Mesothelial cell of epicardium (in vitro differentiated cells): ENCODE measurements at places on chromosomes 6 and 20. TPM values are rescaled to one million over a fixed set of nuclear protein-coding genes. Genes with fewer than 3 reads are reported as not detected.
A peak's percentile ranks its signal among the peaks of the same experiment; 100 is the strongest.

DNA sequence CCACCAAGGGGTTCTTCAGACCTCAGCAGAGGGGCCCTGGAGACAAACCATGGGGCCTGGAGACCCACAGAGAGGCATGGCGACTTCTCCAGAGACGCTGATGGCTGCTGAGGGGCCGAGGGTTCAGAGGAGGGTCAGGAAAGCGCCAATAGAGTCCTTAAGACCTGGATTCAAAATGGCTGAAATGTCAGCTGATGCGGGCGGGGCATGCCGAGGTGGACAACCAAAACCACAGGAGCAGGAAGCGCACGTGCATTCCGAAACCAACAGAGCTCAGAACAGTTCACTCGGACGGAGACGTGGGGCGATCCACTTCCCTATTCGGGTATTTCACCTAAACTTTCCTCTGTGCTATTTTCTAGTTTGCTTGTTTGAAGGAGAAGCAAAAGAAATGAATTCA is 99.9 kb upstream of the RIN2 start:
- H3K4me3 ChIP-seq: no peak overlapping the region
- H3K27me3 ChIP-seq: peaks cover 7% of the 10 kb centered on the region
- no peaks in the 10 kb centered on the region for H3K36me3 ChIP-seq
- H3K27ac ChIP-seq: no peak overlapping the region
- H3K4me1 ChIP-seq: peaks cover 16% of the 10 kb centered on the region
- DNase-seq: no peak

DNA sequence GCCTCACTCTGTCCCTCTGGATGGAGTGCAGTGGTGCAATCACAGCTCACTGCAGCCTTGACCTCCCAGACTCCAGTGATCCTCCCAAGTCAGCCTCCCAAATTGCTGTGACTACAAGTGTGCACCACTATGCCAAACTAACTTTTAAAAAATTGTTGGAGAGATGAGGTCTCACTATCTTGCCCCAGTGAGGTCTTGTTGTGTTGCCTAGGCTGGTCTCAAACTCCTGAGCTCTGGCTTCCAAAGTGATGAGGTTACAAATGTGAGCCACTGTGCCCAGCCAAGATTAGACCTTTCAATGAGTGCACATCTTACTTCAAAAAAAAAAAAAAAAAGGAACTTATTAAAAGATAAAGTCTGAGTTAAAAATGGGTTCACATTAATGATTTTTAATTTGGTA is 1838.1 kb upstream of the DEFB115 start:
- no peaks in the 10 kb centered on the region for H3K4me1 ChIP-seq
- H3K36me3 ChIP-seq: no peaks in the 10 kb centered on the region
- H3K4me3 ChIP-seq: no peak overlapping the region
- no peaks in the 10 kb centered on the region for H3K27me3 ChIP-seq

DNA sequence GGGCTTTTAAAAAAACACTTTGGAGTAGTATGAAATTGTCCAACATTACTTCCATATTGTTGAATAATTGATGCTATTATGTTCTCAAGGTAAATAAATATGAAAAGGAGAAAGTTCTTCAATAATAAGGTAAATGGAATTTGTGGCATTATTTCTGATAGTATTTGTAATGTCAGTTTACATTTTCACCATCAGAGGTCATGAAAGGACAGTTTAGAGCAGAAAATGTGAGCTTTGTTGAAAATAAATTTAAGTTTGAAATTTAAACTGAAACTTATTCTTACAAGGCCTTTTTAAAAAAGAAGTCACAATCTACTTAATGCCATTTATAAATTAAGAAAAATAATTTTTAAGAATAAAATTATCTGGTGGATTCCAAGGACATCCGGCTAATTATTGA is 15.8 kb upstream of the CEP162 start:
- H3K4me3 ChIP-seq: no peak overlapping the region
- no peaks in the 10 kb centered on the region for H3K36me3 ChIP-seq
- H3K27me3 ChIP-seq: peaks cover 16% of the 10 kb centered on the region
- H3K4me1 ChIP-seq: no peaks in the 10 kb centered on the region
- no peak for DNase-seq

GRCh38 chr6:105644691-105645090 is 241.8 kb upstream of the PREP start:
- no peak overlapping the region for H3K4me3 ChIP-seq
- peaks cover 15% of the 10 kb centered on the region for H3K27me3 ChIP-seq
- no peaks in the 10 kb centered on the region for H3K36me3 ChIP-seq
- DNase-seq: no peak
- no peak overlapping the region for H3K27ac ChIP-seq
- H3K4me1 ChIP-seq: no peaks in the 10 kb centered on the region

GRCh38 chr6:158654960-158655489 is 5.2 kb downstream of the SYTL3 start:
- H3K36me3 ChIP-seq: no peaks in the 10 kb centered on the region
- no peak overlapping the region for H3K4me3 ChIP-seq
- peaks cover 30% of the 10 kb centered on the region for H3K4me1 ChIP-seq
- H3K27me3 ChIP-seq: no peaks in the 10 kb centered on the region

GRCh38 chr6:35089935-35090505 is 51.1 kb downstream of the TCP11 start:
- peak; percentile 38 for DNase-seq
- no peaks in the 10 kb centered on the region for H3K27me3 ChIP-seq
- peaks cover 29% of the 10 kb centered on the region for H3K4me1 ChIP-seq
- H3K27ac ChIP-seq: peak overlapping the region; percentile 90
- peaks cover 24% of the 10 kb centered on the region for H3K36me3 ChIP-seq

GRCh38 chr20:11880680-11881079 is 37.0 kb upstream of the BTBD3 start:
- no peak overlapping the region for H3K4me3 ChIP-seq
- no peaks in the 10 kb centered on the region for H3K27me3 ChIP-seq
- no peaks in the 10 kb centered on the region for H3K36me3 ChIP-seq
- H3K27ac ChIP-seq: no peak overlapping the region

- DNase-seq: no peak
- no peaks in the 10 kb centered on the region for H3K4me1 ChIP-seq
- peaks cover 22% of the 10 kb centered on the region for H3K36me3 ChIP-seq
Observed at GRCh38 chr6:100626721-100627120, 162.0 kb upstream of the SIM1 start.

DNA sequence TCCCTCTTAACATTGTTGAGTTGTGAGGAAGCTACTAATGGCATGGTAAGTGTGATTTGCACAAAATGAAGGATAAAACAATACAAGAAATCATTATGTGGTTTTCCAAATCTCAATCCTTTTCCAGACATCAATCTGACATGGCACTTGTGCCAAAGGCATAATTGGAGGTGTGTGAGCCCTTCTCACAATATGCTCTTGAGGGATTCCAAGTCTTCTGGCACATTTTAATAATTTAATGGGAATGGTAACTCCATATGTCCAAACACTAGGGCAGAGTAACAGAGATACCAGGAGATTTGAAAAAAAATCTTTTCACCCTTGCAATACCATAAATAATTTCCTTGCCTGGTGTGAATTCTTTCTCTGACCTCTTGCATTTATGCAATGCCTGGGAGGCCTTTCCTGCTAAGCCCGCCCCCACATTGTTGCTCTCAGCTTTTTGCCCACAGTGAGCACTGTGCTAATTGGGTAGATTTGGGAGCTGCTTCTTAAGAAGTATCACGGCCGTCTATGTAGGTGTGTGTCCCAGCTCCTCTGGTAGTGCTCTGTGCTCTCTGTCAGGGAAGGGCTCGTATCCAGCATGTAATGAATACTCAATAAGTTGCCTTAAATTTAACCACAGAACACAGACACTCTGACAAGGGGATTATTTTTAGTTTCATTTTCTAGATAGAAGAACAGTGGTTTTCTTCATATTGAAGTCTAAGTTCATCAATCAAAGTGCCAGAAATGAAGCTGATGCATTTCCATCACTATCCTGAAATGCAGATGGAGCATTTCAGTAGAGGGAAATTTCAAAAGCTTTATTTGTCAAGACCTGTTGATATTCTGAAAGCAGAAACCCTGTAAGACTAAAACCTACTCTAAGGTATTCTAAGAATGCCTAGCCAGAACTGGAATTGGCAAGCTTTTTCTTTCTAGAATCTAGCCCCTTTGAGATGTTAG is 54.4 kb upstream of the CEP85L start:
- H3K27ac ChIP-seq: peak overlapping the region; percentile 88
- no peak overlapping the region for H3K4me3 ChIP-seq
- no peaks in the 10 kb centered on the region for H3K27me3 ChIP-seq
- no peaks in the 10 kb centered on the region for H3K36me3 ChIP-seq

DNA sequence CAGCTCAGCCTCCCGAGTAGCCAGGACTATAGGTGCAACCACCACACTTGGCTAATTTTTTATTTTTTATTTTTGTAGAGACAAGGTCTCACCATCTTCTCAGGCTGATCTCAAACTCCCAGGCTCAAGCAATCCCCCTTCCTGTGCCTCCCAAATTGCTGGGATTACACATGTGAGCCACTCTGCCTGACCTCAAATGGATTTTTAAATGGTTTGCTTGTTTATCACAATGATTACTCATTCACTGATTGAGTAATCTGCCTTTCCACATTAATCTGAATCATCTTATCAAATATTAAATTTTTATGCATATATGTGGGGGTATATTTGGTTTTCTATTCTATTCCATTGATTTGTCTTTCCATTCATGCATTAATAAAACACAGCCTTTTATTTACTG is 9.4 kb upstream of the KHDC1L start:
- H3K27ac ChIP-seq: no peak overlapping the region
- no peak overlapping the region for H3K4me3 ChIP-seq
- no peak for DNase-seq
- H3K27me3 ChIP-seq: no peaks in the 10 kb centered on the region
- H3K36me3 ChIP-seq: no peaks in the 10 kb centered on the region

DNA sequence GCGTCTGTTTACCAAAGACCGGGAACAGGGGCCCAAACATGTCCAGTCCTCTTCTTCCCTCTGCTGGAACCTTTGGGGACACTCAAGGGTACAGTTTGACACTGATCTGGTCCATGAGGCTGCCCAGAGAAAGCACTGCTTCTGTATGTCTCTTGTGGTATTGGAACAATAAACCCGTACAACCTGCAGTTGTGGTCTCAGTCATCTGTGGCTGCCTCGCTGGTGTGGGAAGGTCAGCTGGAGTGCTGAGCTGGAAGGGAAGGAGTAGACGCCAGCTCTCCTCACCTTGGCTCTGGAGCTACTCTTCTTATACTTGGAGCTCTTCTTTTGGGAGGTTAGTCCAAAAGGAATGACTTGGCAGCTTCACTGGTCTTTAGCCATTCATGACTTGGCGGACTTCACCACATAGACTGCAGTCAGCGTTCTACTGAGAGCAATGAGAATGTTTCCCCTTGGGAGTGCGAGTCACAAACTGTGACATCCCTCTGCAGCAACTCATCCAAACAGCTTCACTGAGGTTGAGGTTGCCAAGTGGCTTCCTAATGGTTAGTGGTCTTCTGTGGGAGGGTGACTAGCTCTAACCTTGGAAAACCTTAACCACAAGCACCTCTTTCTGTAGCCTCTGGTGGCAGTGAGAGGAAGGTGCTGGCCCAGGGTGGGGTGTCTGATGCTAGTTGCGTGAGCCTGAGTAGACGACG is 81.2 kb downstream of the ASXL1 start:
- no peaks in the 10 kb centered on the region for H3K27me3 ChIP-seq
- H3K4me1 ChIP-seq: peaks cover 3% of the 10 kb centered on the region
- peaks cover 47% of the 10 kb centered on the region for H3K36me3 ChIP-seq
- no peak for DNase-seq
- no peak overlapping the region for H3K4me3 ChIP-seq

DNA sequence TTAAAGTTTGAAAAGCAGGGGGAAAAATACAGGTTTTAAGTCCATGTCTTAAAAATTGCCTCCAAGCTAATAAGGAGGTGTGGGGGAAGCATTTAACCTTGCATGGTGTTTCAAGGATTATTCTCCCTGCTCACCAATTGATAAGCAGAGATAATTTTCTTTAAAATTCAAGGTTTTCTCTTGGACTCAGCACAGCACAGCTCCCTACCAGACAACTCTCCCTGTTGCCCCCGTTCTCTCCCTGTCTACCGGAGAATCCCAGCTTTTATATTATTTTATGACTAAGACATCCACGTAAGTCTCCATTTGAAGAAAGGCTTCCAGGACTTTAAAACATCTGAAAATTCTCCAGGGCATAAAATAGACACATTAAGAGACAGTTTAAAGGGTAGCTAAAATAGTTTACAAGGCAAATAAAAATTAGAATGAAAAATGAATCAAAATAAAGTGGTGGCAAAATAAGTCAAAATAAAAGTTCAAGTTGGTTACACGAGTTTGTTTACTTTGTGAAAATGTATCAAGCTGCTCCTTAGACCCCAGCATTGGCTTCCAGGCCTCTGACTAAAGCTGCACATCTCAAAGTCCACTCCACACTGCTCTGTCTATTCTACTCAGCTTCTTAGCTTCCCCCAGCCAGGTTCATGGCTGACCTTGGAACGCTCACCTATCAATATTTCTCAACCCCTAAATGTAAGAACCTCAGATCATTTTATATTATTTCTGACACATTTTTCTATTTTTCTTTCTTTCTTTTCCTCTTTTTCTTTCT is 188.6 kb upstream of the PLCB4 start:
- peaks cover 5% of the 10 kb centered on the region for H3K36me3 ChIP-seq
- H3K4me1 ChIP-seq: peaks cover 21% of the 10 kb centered on the region
- no peaks in the 10 kb centered on the region for H3K27me3 ChIP-seq
- no peak overlapping the region for H3K27ac ChIP-seq
- DNase-seq: no peak
- no peak overlapping the region for H3K4me3 ChIP-seq

DNA sequence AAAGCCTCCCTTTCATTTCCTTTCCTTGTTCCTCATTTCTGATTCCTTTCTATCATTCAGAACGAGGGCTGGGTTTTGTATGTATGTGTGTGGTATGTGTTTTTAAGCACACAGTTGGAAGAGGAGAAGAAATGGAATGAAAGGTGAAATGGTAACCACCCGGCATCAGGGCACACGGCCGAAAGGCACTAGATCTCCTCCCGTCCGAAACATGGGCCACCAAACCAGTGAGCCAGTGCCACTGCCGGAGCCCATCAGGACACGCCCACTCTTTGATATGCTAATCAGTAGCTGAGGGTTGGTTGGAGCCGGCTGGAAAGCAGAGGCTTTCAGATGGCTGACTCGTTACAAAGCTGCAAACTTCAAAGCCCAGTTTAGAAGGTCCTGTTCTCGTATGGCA is 228.6 kb upstream of the JARID2 start:
- no peak for DNase-seq
- no peaks in the 10 kb centered on the region for H3K36me3 ChIP-seq
- H3K27me3 ChIP-seq: peaks cover 25% of the 10 kb centered on the region
- H3K4me3 ChIP-seq: peak overlapping the region; percentile 33
- H3K4me1 ChIP-seq: peaks cover 45% of the 10 kb centered on the region

VSX1 gene
- total RNA-seq: not detected in 3 replicates
